Uterine smooth muscle cell (primary cell): ENCODE measurements at places on chromosomes 2 and 18. TPM values are rescaled to one million over a fixed set of nuclear protein-coding genes. Genes with fewer than 3 reads are reported as not detected.

Gene CFAP221
- total RNA-seq: 0.12 TPM in 1 of 2 replicates, not detected in the other

Gene GATA6
- 5.5 and 15.2 TPM in 2 replicates for total RNA-seq

Gene COLEC12
- 7.2 and 13.2 TPM in 2 replicates for total RNA-seq

Gene ABCB11
- not detected in 2 replicates for total RNA-seq

Gene STON1
- 8.2 and 20.9 TPM in 2 replicates for total RNA-seq

Gene FAM237A
- not detected in 2 replicates for total RNA-seq

Gene NEU4
- total RNA-seq: 0.50 TPM in 1 of 2 replicates, not detected in the other

Gene ABHD1
- under 0.01 TPM in 2 replicates for total RNA-seq

Gene GPR35
- total RNA-seq: 0.55 and 0.87 TPM in 2 replicates

Gene DOK6
- 1.2 and 2.7 TPM in 2 replicates for total RNA-seq

Gene RPL37A
- 624 and 1,924 TPM in 2 replicates for total RNA-seq

Gene RAPGEF4
- 0.44 and 1.00 TPM in 2 replicates for total RNA-seq

Gene DNER
- total RNA-seq: 0.55 and 2.6 TPM in 2 replicates

Gene BCS1L
- 36.5 and 49.9 TPM in 2 replicates for total RNA-seq

Gene EFR3B
- total RNA-seq: 0.55 and 0.87 TPM in 2 replicates

Gene SPC25
- 2.6 and 15.2 TPM in 2 replicates for total RNA-seq

Gene MROH2A
- total RNA-seq: not detected in 2 replicates

Gene POTEI
- not detected in 2 replicates for total RNA-seq

Gene GAREM2
- total RNA-seq: 0.22 and 0.50 TPM in 2 replicates

Gene UNC80
- total RNA-seq: under 0.01 TPM in 1 of 2 replicates, not detected in the other

Gene CPLX4
- total RNA-seq: not detected in 2 replicates

Gene DUSP11
- 23.7 and 26.9 TPM in 2 replicates for total RNA-seq

Gene TMEM214
- 38.7 and 45.9 TPM in 2 replicates for total RNA-seq

Gene DLGAP1
- 0.12 and 0.33 TPM in 2 replicates for total RNA-seq

Gene IRS1
- 21.6 and 22.7 TPM in 2 replicates for total RNA-seq

Gene L3MBTL4
- 0.44 and 1.6 TPM in 2 replicates for total RNA-seq
